Activated T-cell treated with anti-CD3 and anti-CD28 coated beads, Interleukin-2, amount 50 U/mL, for 72 hours (primary cell): ENCODE measurements at places on chromosomes 2 and 18. TPM values are rescaled to one million over a fixed set of nuclear protein-coding genes. Genes with fewer than 3 reads are reported as not detected.

Gene LMAN2L
- total RNA-seq, result 7.8 TPM

DNA sequence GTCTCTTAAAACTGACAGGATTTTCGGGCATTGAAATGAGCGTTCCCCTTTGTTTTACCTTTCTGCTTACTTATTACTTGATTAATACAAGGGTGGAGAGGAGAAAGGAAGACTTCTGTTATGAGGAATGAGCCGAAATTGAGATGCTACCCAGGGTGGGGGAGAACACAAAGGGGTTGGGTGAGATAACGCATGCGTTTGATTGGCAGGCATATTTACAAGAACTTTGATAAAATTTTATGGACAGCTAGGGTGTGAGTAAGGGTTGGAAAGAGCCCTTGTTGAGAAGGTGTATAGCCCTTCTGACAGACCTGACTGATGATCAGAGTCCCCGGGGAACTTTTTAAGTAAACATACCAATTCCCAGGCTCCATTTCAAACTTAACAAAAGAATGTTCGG lies 1.8 kb downstream of the RNF138 start:
- peaks cover 41% of the 10 kb centered on the region for H3K4me1 ChIP-seq
- no peaks in the 10 kb centered on the region for H3K27me3 ChIP-seq
- H3K36me3 ChIP-seq, result peaks cover 27% of the 10 kb centered on the region
- DNase-seq, result no peak

Gene SERPINB12
- total RNA-seq, result not detected

Gene ITGAV
- total RNA-seq, result 11.8 TPM

DNA sequence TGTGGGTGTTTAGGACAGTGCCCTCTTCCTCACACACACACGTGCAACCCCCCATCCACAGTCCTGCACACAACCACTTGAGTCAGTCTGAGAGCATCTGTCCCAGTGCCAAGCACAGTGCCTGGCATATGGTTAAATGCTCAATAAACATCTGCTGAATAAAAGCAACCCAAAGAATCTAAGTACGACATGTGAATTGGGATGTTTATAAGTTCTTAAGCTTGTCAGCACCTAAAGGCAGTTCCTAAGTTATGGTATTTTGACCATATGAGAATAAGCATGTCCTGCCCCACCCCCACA lies 37.8 kb downstream of the CAPN13 start:
- H3K27ac ChIP-seq, result no peak overlapping the region
- H3K4me3 ChIP-seq, result no peak overlapping the region
- H3K36me3 ChIP-seq, result no peaks in the 10 kb centered on the region
- no peak for DNase-seq
- H3K4me1 ChIP-seq, result no peaks in the 10 kb centered on the region

DNA sequence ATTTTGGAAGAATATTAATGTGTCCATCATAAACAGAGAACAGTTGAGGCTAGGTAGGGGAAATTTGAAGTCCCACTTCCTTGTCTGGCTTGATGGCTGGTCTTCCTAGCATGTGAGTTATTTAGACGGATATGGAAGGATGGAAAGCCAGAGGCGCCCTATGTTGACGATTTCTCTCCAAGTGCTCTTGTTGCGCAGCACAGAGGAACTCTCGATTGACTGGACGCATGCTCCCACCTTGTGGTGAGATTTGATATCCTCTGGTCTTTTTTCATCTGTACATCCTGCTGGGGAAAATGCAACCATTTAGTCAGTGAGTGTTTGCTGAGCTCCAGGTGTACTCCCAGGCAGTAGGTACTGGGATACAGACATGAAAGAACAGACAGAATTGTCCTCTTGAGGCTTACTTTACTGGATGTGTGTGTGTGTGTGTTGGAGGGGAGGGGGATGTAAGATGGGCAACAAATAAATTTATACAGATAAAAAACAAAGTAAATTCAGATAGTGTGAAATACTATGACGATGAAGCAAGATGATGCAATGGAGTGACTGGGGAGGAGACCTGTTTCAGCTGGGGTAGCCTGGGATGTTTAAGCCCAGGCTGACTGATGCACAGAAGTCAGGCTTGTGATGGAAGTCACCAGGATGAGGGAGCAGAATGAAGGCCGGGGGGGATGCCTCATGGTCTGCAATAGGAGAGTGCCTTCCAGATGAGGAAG lies 137.2 kb downstream of the TRIM43 start:
- H3K4me3 ChIP-seq, result no peak overlapping the region
- H3K36me3 ChIP-seq, result no peaks in the 10 kb centered on the region
- peak; percentile 45 for DNase-seq

Gene AMER3
- not detected for total RNA-seq

Gene STPG4
- total RNA-seq, result not detected
